ENCODE measurements at places on chromosomes 1 and 21. TPM values are rescaled to one million over a fixed set of nuclear protein-coding genes. Genes with fewer than 3 reads are reported as not detected.

Gene SPATA45
- not detected for total RNA-seq

Gene S100A8
- not detected for total RNA-seq

Gene PRAMEF13
- total RNA-seq: not detected

Gene HLX
- not detected for total RNA-seq

Gene MTARC1
- not detected for total RNA-seq

Gene FALEC
- total RNA-seq: not detected

Gene TFF2
- not detected for total RNA-seq

Gene WLS
- total RNA-seq: not detected

Gene CTSS
- total RNA-seq: 37.7 TPM

Gene OR2T35
- total RNA-seq: not detected

Gene TMPRSS3
- total RNA-seq: 11.5 TPM

Gene ARL8A
- total RNA-seq: 30.6 TPM

Gene NOL9
- total RNA-seq: 29.6 TPM

Gene PARS2
- 3.0 TPM for total RNA-seq

Gene ZNF692
- 87.6 TPM for total RNA-seq

Gene ETNK2
- total RNA-seq: 0.93 TPM

Gene CAPZB
- 381 TPM for total RNA-seq

Gene SLC22A15
- 0.17 TPM for total RNA-seq

Gene NUDT17
- 3.2 TPM for total RNA-seq

Gene FAM78B
- 0.24 TPM for total RNA-seq

Gene PTGFR
- total RNA-seq: not detected

Gene SLC5A9
- total RNA-seq: not detected

Gene FMOD
- 5.3 TPM for total RNA-seq

Gene APCS
- total RNA-seq: not detected

Gene KRTAP19-8
- total RNA-seq: not detected

Gene C1orf210
- total RNA-seq: not detected
